ENCODE measurements at places on chromosomes 7 and 10.

GRCh38 chr10:106355450-106355849 is 809.1 kb downstream of the SORCS1 start:
- DNase-seq = no peak

DNA sequence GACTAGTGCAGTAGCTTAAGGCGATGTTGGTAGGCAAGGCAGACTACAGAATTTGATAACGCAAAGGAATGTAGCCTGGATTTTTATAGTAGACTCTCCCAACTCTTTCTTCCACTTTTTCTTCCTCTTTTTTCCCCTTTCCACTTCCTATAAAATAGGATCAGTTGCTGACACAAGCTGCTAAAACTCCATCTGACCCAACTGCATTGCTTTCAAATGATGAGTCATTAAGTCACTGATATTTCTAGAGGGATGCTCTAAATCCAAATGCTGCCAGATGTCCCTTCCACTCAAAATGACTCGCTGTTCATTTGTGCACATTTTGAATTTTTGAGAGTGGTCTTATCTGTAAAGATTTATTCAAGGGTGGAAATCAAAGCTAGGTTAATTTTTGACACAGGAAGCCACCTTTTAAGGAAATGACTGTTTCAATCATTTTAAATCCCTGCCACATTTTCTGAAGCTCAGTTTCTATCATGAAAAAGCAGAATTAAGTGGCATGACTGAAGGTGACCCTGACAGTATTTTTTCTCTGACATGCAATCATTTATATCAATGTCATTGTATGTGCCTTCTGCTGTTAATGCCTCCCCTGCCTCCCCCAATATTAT is 25.8 kb upstream of the SFMBT2 start:
- DNase-seq = no peak

GRCh38 chr7:19623676-19624075 is 85.2 kb downstream of the POLR1F start:
- no peak for DNase-seq

DNA sequence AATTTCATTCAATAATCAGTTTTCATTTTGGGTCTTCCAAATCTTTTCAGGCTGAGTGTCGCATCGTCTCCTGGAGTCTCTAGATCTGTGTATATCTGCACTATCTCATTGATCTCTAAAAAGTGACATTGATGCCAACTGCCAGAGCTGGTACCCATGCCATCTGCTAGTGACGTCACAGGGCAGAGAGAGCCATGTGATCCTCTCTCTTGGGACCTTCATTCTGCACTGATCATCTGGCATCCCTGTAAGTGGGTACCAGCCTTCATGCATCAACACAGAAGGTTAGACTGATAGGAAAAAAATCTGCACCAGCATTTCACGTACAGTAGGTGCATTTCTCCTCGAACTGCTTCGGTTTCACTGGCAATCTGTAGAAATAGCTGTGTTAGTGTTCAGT is at the start of gene NEUROD6:
NEUROD6 (minus strand) TSS at position 124 of the 400 bp plus-strand sequence. CDS start 1,458 bp downstream, outside the sequence.
- no peak for DNase-seq

DNA sequence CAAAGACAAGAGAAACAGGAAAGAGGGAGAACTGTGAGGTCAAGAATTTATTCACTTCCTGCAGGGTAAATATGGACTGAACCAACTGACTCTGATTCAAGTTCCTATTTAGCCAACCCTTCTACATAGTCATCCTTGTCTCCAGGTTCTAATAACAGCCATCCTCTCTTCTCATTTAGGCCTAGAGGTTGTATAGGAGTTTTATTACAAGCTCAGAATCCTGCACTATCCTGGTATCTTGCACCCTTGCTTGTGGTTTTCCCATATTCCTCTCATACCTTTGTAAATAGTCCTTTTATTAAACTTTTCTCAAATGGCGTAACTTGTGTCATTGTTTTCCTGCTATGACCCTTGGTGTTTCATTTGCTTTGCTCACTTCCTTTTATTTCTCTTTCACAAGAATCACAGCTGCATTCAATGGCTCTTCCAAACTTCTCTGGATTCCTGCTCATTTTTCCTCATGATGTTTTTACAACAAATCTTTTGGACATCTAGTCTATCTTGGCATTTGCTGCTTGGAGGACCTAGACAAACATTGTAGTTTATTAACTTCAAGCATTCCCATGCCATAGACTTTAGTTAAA is 12.4 kb upstream of the OR2A5 start:
- DNase-seq = no peak

GRCh38 chr10:121838931-121839330 is 88.9 kb downstream of the ATE1 start:
- DNase-seq = no peak

- DNase-seq = no peak
These were observed 321.3 kb downstream of the PHF14 start for GRCh38 chr7:11294965-11295364.

GRCh38 chr10:49354593-49354992 is 41.3 kb downstream of the DRGX start:
- no peak for DNase-seq

GRCh38 chr10:30284865-30285594 is 64.0 kb downstream of the MTPAP start:
- DNase-seq = no peak

- DNase-seq = no peak
These were observed 239.3 kb upstream of the SEMA3C start for GRCh38 chr7:81158189-81158588.
